Spinal cord (tissue), 10 donors: ENCODE measurements at places on chromosomes 1 and 21. TPM values are rescaled to one million over a fixed set of nuclear protein-coding genes. Genes with fewer than 3 reads are reported as not detected.
A peak's percentile ranks its signal among the peaks of the same experiment; 100 is the strongest.

GRCh38 chr1:6178751-6179563, 1.2 kb downstream of the CHD5 start:
- H3K36me3 ChIP-seq: peaks cover 14% of the 10 kb centered on the region
- no peak for DNase-seq
- H3K27ac ChIP-seq: no peak overlapping the region
- peaks cover 30% of the 10 kb centered on the region for H3K4me1 ChIP-seq
- peaks cover 27% of the 10 kb centered on the region for H3K27me3 ChIP-seq
- H3K4me3 ChIP-seq: peak overlapping the region; percentile 27

CD5L gene
- 0.11 TPM for total RNA-seq

GRCh38 chr1:51070011-51070410, 32.0 kb upstream of the C1orf185 start:
- H3K4me1 ChIP-seq: no peaks in the 10 kb centered on the region
- no peak overlapping the region for H3K4me3 ChIP-seq
- no peaks in the 10 kb centered on the region for H3K36me3 ChIP-seq
- no peaks in the 10 kb centered on the region for H3K27me3 ChIP-seq
- H3K27ac ChIP-seq: no peak overlapping the region

IVL gene
- total RNA-seq: not detected
